ENCODE measurements at places on chromosomes 5 and 9.

DNA sequence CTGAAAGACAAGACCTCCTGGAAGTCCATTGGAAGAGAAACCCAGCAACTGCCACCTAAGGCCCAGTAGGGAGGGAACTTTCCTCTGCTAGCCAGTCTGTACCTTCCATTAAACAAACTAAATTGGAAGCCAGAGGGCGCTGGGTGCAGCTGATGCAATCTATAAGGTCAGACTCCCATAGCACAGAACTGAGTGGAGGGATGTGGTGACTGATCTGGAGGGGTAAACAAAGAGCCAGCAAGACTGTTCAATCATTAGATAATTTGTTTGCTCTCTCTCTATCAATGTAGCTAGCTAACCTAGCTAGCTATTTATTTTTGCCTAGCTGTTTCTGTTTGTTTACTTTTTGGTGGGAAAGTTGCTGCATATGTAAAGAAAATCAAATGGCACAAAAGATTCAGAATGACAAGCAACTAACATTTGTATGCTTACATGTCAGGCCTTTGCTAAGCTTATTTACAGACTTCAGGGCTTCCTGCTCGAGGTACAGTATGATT is 291.8 kb upstream of the DAB2 start:
- no peak for DNase-seq

DNA sequence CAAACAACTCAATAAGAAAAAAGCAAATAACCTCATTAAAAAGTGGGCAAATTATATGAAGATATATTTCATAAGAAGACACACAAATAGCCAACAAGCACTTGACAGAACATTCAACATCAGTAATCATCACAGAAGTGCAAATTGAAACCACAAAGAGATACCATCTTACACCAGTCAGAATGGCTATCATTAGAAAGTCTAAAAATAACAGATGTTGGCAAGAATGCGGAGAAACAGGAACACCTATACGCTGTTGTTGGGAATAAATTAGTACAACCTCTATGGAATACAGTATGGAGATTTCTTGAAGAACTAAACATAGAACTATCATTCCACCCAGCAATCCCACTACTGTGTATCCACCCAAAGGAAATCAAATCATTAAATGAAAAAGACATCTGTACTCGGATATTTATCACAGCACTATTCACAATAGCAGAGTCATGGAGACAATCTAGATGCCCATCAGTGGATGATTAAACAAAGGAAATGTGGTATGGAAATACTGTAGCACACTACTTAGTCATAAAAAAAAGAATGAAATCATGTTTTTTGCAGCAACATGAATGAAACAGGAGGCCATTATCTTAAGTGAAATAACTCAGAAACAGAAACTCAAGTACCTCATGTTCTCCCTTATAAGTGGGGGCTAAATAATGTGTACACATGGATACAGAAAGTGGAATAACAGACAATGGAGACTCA is 106.8 kb upstream of the FST start:
- no peak for DNase-seq

DNA sequence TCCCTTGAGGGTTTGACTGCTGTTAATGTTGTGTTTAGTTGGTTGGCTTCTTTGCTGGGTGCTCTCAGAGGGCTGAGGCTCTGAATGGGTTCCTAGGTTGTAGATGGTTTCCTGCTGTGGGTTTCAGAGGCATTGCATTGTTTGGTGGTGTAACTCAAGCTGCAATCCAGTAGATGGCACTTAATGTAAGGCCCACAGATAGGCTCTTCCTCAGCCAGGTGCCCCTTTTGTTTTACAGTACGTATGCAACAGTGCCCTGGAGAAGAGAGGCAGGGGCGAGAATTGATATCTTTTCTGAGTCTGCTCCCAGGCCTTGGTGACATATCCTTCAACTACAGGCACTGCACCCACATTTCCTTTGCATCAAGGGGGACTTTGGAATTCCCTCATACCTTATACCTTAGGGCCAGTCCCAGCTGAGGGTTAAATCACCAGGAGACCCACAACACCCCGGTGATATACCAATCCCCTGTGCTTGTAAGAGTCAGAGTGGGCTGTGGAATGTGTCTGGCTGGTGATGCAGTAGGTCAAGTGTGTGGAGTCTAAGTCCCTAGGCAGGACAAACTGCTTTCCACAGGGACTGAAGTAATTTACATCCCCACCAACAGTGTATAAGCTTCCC is 7.0 kb upstream of the UGT3A2 start:
- no peak for DNase-seq

DNA sequence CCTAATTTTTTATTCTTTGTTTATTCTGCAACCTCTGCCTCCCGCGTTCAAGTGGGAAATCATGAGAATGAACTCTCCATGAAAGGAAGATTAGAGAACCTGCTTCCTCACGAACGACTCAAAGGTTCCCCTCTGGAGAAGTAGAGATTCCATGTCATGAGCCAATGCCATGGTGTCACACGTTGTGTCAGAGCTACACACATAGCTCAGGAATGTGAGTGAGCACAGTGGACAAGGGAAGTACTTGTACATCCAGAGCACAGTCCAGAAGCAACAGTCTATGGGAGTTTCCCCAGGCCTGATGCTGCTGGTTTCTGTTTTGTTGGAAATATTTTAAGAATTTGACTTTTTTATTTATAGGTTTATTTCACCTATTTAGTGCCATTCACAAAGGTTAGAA is 26.8 kb upstream of the PPP2CA start:
- no peak for DNase-seq

- DNase-seq: no peak
These were observed 2.9 kb downstream of the SIGMAR1 start for GRCh38 chr9:34634551-34635248.

DNA sequence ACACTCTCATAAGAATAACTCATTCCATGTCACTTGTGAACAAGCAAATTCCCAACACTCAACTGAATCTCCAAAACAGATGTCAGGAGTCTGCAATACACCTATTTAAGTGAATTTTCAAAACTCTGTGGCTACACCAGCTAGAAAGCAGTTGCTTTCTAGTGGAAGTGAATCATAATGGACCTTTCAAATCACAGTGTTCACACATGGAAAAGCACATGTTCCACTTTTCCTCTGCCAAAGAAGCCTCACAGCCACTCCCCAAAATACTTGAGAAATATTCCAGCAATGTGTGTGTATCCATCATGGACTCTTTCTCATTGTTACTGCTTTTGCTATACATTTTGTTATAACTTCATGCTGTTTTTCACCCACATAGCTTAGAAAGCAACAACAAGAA is 17.4 kb downstream of the MARCHF3 start:
- no peak for DNase-seq
